Stimulated activated CD8-positive, alpha-beta memory T cell treated with anti-CD3 and anti-CD28 coated beads, Interleukin-4, amount 100 ng/mL, for 1 hour (primary cell): ENCODE measurements at places on chromosomes 6 and 20.

GRCh38 chr6:159645640-159646039, 47.4 kb downstream of the SOD2 start:
- DNase-seq, result no peak

- DNase-seq, result no peak
Measured at GRCh38 chr6:163301726-163302635, 112.5 kb upstream of the QKI start.

DNA sequence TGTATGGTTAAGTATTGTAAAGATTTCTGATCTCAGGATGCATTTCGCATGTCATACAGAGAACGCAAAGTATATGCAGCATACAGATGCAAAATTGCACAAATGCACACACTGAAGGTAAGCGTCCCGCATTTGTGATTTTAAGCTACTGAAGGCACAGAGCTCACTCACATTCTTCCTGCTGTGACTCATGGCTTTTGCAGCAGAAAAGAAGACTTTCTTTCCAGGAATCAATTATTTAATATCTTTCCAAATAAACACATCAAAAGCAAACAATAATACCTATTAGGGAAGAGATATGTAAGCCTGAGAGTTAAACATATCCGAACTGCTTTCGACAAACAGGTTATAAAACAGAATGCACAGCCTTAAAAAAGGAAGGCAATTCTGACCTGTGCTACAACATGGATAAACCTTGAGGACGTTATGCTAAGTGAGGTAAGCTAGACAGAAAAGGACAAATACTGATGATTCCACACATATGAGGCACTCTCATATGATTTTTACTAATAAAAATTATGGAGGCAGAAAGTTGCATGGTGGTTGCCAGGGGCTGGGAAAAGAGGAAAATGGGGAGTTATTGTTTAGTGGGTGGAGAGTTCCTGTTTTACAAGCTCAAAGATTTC, 109.0 kb downstream of the TFAP2A start:
- DNase-seq, result no peak

DNA sequence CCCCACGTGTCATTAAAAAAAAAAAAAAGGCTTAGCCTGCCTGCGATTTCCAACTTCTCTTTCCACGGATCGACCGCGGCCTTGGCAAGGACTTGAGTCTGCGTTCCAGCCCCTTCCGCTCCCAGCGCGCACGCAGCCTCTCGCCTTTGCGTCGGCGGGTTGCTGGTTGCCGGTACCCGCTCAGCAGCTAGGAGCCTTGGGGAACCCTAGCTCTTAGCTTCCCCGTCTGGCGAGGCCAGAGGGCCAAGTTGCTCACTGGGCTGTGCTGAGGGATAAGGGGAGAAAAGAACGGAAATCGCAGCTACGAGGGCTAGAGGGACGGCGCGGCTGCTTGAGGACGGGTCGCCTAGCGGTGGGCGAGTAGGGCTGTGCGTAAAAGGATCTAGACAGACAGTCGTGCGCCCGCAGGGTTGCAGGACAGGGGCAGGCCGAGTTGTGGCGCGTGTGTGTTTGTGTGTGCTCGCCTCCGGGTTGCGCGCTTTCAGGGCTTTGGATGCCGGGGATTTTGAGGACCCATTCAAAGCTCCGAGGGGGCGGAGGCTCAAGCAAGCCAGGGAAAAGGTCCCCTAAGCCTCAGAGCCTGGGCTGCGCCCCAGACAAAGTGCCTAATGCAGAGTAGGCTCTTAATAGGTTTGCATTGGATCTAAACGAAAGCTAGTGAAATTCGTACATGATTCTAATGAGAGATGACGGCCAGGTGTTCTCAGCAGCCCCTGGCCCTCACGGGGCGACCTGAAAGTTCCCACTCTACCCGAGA, 40.5 kb upstream of the OSTM1 start:
- DNase-seq, result no peak

DNA sequence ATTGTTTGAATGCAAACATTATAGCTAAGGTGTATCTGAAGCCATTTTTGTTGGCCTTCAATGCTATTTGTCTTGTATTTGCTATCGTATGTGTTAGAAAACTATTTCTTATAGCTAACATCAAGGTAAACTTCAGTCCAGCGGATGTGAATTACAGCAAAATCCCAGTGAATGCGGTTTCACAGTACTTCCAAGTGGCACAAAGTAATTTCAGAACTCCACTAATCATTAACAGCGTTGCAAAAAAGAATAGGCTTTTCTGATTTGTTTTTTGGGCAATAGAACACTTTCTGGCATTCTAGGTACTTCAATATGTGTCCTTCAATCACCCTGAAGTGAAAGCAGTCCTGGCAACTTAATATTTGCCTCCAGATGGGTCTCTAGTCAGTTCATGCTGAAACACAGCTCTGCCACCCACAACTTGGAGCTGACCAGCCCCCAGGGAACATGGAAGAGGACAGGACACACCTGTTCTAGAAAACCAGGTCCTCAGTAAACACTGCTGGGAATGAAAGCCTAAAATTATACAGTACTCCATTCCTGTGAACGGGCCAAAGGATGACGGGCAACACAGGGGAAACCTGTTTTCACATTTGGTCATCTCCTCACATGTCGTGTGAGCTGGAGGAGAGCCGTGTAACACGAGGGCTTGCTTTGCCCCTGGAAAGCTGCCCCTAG, 9.7 kb upstream of the MRPS10 start:
- no peak for DNase-seq

GRCh38 chr6:79239536-79240168, 5.2 kb upstream of the HMGN3 start:
- no peak for DNase-seq

DNA sequence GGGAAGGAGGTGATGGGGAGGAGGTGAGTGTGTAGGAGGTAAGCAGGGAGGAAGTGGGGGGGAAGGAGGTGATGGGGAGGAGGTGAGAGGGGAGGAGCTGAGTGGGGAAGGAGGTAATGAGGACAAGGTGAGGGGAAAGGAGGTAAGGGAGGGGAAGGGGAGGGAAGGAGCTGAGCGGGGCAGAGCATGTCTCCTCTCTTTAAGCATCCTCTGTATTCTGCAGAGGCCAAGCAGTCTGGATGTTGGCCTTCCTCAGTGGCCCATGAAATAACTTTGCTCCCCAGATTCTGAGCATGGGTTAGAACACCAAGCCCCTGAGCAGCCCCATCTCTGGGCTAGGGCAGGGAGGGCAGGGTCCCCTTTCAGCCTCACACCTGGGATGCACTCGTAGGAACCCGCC, 84.6 kb downstream of the EDN3 start:
- DNase-seq, result no peak

- DNase-seq, result no peak
Measured at GRCh38 chr6:33929575-33930288, 125.9 kb upstream of the MLN start.

DNA sequence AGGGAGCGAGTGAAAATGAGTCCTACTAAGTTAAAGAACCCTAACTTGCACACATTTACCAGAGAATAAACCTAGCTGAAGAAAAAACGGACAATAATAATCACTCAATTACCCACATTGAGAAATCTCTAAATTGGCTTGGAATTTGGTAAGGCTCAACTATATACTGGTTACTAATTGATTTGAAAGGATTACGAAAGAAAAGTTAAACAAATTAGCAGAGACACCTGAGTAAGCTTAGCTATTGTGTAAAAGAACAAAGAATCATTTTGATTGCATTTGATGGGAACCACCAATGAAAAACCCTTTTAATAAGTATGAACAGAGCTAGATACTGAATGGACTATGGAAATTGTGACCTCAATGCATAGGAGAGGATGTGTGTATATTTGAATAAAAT, 118.6 kb upstream of the ADGRF1 start:
- DNase-seq, result no peak

DNA sequence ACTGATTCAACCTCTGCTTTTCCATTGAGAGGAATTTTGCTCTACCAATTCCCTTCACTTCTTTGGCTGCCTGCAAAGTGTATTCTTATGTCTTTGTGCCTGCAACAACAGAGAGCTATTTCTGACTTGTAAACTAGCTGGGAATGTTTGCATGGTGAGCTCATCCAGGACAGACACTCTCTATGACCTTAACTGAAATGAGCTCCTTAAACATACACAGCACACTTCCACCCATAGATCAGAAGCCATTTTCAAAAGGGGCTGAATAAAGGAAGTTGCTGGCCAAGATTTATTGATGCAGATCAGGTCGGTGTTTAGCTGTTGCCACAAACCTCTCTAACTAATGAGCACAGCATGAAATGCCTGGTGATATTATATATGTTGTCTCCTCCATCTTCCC, 377.7 kb downstream of the BTBD9 start:
- DNase-seq, result no peak

GRCh38 chr20:8756410-8756809, 312.5 kb upstream of the PLCB4 start:
- DNase-seq, result no peak

- no peak for DNase-seq
Measured at GRCh38 chr6:167957626-167958025, 39.8 kb upstream of the KIF25 start.

DNA sequence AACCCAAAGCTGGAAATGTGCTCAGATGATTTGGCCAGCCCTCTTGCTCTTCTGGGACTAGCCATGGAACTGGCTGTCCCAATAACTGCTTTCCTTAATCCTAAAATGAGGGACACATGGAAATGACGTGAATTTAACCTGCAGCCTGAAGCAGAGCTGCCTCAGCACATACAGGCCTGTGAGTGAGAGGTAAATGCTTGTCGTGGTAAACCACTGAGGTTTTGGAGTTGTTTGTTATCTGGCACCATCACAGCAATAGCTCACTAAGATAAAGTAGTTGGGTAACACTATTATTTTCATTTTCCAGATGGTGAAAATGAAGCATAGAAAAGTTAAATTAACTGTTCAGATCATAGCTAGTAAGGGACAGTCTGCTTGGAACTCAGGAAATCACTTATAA, 333.4 kb upstream of the CHD6 start:
- no peak for DNase-seq

- DNase-seq, result no peak
Measured at GRCh38 chr6:130781557-130781956, 45.6 kb upstream of the SMLR1 start.

GRCh38 chr6:137581019-137581707, 87.0 kb upstream of the OLIG3 start:
- no peak for DNase-seq

DNA sequence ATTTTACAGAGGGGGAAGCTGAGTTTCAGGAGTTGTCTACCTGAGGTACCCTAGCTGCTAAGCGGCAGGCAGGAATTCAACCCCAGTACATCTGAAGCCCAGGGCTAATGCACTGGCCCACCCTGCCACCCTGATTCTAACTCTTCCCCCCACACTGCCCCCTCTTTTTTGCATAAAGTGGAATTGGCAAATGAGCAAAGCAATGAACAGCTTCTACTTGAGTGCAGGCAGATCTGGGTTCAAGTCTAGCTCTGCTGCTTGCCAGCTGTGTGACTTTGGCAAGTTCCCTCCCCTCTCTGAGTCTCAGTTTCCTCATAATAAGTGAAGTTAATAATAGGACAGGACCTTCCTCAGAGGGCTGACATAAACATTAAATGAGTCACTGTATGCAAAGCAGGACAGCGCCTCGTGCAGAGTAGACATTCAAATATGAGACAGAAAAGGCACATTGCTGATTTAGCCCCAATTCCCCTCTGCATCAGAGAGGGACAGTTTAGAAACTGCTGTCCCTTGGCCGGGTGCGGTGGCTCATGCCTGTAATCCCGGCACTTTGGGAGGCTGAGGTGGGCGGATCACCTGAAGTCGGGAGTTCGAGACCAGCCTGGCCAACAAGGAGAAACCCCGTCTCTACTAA, 4.7 kb downstream of the ADA start:
- no peak for DNase-seq

DNA sequence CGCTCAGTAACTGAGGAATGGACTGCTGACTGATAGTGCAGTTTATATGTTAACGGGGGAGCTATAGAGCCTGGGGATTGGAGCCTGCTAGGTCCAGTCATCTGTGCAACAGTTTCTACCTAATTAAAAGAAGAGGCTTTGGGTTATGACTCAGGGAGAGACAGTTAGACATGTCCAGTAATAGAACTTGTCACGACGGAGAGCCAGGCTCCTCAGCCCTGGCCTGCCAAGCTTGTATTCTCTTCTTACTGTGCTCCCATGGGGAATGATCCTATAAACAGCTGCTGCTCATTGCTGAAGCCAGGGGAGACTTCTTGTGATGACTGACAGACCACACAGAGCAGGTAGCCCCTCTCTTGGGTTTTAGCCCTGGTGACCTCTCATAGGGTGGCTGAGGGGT, 69.3 kb downstream of the SYNJ2 start:
- DNase-seq, result no peak

DNA sequence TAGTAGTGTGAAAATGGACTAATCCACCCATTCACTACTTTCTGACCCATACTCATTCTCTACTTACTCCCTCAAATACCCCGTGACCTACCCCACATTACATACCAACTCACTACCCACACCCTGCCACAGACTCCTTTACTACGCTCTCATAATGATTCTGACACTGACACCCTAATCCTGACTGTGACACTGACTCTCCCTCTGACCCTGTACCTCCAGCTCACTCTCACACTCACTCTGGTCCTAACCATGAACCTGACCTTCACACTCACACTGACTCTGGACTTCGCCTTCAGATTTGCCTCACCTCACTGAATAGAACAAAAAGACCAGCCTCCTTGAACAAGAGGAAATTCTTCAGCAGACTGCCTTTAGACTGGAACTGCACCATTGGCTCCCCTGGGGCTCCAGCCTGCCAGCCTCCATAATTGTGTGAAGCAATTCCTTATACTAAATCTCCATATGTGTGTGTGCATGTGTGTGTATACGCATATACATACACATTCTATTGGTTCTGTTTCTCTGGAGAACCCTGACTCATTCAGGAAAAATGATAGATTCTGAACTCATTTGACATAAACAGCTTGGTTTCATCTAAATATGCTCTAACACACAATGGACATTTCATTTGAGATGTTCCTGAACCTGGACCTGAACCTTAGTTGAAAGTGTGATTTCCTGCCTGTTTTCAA, 10.5 kb upstream of the ZNF343 start:
- no peak for DNase-seq

GRCh38 chr6:54273214-54273820, 34.9 kb upstream of the TINAG start:
- DNase-seq, result no peak

GRCh38 chr6:113680301-113680700, 176.8 kb upstream of the MARCKS start:
- DNase-seq, result no peak

GRCh38 chr6:143329323-143329722, 121.2 kb downstream of the ADAT2 start:
- no peak for DNase-seq

DNA sequence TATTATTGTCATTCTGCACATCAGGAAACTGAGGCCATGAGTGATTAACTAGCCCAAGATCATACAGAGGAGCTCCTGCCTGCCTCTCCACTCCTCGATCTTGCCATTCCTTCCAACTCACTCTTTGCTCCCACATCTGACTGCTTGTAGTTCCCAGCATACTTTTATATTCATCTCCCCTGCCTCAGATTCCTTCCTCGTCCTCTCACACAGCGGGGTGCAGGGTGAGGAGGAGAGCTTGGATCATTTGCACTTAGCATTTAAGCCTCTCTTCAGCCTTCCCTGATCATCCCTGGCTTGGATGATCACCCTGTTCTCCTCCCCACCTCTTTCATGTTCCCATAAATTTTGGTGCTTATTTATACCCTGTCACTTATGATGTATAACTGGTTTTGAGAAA, 515.1 kb upstream of the SOX4 start:
- no peak for DNase-seq
